ENCODE measurements at places on chromosomes 5 and 9.

DNA sequence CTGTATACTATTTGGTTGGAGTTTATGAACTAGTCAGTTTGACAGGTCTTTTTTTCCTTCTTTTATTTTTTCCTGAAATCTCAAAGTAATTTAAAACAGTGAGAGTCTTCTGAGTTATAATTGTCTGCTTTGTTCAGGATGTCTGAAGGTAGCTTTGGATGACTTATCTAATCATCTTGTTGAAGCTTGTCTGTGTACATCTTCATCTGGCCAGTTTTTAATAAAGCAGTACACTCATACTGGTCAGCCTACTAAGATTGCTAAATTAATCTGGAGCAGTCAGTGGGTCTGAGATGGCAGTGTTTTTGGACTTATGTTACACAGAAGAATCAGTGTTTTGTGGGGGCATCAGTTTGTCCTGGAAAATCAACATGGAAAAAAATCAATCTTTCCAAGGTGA lies 482.4 kb downstream of the CDH10 start:
- DNase-seq: no peak

- DNase-seq: no peak
These were observed 33.4 kb upstream of the NCS1 start for GRCh38 chr9:130138791-130139190.

DNA sequence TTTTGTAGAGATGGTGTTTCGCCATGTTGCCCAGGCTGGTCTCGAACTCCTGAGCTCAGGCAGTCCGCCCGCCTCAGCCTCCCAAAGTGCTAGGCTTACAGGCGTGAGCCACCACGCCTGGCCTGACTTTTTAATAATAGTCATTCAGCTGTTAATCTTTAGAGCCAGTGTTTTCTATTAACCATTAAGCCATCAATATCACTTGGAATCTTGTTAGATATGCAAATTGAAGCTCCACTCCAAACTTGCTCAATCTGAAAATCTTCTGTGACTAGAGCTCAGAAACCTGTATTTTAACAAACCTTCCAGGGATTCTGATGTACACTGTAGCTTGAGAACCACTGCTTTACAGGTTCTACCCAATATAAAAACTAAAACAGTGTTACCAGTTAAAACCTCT lies 113.5 kb downstream of the CDC42SE2 start:
- DNase-seq: no peak

DNA sequence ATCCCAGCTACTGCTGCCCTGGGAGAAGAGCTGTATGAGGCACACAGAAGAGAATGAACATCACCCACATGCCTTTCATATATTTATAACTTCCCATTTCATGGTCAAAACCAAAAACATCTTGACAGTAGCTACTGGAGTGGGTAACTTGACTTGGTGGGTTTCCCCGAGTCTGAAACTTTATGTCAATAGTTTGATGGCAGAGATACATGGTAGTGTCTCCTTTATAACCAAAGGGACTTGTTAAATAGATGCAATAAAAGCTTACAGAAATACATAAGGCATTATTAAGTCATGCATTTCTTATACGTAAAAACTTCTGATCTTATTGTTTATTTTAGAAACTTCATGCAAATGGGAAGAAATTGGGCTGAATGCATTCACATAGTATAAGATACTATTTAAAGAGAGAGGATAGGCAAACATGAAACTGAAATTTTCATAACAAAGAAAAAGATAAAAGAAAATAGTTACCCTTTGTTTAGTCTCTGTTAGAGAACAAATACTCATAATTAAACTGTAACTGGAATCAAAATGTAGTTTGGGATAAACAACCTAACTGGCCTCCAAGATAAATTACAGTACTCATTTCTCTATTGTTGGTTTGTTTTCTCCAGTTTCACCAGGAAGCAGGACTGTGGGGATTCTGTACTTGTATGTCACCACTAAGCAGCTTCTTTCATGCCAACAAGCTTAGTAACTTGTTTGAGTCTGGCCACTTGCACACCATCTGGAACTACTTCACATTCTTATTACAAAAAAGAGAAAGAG lies 459.3 kb upstream of the MEF2C start:
- DNase-seq: no peak

DNA sequence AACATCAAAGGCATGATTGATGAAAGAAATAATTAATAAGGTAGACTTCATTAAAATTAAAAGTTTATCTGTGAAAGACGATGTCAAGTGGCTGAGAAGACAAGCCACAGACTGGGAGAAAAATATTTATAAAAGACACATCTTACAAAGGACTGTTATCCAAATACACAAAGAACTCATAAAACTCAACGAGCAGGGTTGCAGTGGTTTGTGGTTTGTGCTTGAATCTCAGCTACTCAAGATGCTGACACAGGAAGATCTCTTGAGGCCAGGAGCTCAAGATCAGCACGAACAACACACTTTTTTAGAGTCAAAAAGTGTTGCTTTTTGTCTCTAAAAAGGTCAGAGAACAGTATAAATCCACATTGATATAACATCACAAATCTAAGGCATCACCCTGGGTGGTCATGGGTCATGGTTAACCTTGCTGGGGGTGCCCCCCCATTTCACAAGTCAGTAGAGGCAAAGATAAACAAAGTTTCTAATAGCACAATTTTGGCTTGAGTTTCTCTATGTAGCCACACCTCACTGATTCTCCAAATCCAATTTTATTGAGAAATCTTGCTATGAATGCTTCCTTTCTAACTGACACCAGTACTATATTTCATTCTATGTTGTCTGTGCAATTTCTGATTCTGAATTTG lies 342.9 kb upstream of the RPS23 start:
- DNase-seq: no peak

DNA sequence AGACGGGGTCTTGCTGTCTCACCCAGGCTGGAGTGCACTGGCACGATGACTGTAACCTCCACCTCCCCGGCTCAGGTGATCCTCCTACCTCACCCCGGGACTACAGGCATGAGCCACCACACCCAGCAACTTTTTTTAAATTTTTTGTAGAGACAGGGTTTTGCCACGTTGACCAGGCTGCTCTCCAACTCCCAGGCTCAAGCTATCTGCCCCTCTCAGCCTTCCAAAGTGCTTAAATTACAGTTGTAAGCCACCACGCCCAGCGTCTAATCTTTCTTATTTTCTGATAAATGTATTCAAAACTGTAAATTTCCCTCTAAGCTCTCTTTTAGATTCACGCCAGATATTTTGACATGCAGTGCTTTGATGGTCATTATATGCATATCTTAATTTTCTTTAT lies 10.3 kb downstream of the FRRS1L start:
- DNase-seq: no peak

- no peak for DNase-seq
These were observed 65.5 kb upstream of the DMRT3 start for GRCh38 chr9:911005-911404.

DNA sequence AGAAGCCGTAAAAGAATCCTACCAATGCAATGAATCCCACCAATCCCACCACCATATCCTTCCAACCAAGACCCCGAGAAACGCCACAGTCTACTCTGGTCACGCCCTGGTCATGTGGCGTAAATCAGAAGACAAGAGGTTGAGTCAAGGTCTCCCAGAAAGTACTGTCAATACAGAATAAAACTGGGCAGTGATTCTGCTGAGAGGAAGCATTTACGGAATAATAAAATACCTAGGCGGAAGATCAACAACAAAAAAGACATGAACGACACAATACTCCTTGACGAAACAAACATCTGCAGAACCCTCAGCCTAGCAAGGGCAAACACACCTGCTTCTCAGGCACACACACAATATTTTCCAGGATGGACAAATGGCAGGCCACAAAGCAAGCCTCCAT lies 62.8 kb downstream of the GOLM1 start:
- no peak for DNase-seq

- no peak for DNase-seq
These were observed 303.8 kb downstream of the EDIL3 start for GRCh38 chr5:84080908-84081307.

- DNase-seq: no peak
These were observed 1317.4 kb upstream of the CDH9 start for GRCh38 chr5:28355831-28356230.

GRCh38 chr5:74934949-74935751 lies 69.0 kb upstream of the FAM169A start:
- no peak for DNase-seq

GRCh38 chr9:36928670-36929349 lies 105.3 kb downstream of the PAX5 start:
- no peak for DNase-seq

- no peak for DNase-seq
These were observed 20.1 kb upstream of the CKMT2 start for GRCh38 chr5:81213070-81213469.

DNA sequence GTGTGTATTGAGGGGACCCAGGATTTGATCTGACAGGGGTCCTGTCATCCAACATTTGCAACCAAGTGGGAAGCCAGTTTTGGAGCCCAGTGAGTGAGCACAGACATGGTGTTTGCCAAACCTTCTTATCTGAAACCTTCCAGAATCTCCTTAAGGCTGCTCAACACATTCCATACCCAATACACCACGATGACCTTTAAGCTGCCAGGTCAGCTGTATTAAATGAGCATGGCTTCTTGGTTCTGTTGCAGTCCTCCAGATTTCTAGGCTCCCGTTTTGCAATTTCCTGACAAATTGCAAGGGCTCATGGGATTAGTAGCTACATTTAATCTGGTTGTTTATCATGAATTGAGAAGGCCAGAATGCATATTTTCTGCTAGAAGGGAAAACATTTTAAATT lies 124.2 kb upstream of the ATP10B start:
- no peak for DNase-seq

DNA sequence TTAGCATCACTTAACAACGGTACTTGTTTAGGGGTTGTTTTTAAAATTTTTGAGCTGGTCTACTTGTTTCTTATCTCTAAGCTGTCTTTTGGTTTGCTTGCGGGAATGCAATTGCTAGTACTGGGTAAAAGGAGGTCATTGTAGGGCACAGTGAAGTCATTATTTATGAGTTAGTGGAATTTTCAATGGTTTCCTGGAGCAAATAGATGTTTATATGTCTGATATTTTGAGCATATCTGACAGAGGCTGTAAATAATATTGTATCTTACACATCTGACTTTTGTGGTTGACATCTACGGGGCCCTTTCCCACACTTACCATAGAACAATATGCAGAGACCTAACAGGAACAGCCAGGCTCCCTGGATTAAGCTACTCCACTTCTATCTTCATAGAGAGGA lies 90.4 kb upstream of the IL6ST start:
- no peak for DNase-seq

GRCh38 chr9:119959846-119960545 lies 590.8 kb upstream of the BRINP1 start:
- no peak for DNase-seq

DNA sequence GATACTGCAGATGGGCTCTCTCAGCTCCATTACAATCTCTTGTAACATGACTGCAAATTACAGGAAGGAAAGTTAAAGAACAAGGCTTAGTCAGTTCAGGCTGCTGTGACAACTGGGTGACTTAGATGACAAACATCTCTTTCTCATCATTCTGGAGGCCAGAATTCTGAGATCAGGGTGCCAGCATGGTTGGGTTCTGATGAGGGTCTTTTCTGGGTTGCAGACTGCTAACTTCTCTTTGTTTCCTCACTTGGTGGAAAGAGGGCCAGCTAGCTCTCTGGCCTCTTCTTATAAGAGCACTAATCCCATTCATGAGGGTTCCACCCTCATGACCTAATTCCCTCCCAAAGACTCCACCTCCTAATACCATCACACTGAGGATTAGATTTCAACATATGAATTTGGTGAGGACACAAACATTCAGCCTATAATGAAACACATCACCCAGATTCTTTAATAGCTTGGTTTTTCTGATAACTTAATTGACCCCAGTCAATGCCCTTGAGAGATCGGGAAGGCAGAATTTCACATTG lies 73.6 kb upstream of the MAMDC2 start:
- DNase-seq: no peak

DNA sequence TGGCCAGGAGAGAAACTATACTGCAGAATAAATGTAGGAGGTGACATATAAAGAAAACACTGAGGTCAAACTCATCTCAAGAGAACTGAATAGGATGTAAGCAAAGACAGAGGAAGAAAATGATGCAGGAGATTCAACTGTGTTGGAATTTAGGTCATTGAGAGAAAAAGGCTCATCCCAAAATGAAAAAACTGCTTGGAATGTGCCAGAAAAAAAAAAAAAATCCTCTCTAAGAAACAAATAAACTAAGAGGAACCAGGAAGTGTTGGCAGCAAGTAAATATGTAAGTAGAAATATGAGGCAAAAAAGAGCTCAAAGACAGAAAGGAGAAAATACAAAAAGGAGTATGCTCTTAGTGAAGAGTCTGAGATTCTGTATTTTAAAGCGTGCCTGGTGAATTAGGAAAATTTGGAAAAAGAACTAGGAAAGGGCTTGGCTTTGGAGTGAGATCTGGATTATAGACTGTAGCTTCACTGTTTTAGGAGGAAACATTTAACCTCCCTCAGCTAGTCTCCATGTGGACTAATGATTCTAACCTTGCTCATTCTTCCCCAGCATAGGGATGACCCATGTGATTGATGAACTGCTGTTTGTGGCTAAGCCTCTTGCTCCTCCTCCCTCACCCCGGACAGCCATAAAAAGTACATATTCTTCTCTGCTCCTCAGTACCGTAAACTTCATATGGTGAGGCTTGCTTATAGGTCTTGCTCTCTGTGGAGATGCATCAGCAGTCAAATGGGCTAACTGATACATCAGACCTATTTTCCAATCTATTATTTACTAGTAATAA lies 185.6 kb upstream of the POU5F2 start:
- DNase-seq: no peak

DNA sequence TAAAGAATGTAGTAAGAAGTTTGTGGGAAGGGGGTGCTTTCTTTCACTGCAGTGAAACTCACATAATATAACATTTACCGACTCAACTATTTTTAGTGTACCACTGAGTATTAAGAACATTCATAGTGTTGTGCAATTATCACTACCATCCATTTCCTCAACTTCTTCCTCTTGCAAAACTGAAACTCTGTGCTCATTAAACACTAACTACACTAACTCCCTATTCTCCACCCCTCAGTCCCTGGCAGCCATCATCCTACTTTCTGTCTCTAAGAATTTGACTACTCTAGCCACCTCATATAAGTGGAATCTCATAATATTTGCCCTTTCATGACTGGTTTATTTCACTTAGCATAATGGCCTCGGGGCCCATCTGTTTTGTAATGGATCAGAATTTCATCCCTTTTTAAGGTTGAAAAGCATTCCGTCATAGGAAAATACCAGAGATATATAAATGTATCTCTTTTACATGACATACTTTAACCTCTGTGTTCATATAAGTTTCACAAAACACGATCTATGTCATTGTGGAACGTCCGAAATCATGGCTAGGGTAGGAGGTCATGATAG lies 56.3 kb upstream of the DIRAS2 start:
- no peak for DNase-seq

DNA sequence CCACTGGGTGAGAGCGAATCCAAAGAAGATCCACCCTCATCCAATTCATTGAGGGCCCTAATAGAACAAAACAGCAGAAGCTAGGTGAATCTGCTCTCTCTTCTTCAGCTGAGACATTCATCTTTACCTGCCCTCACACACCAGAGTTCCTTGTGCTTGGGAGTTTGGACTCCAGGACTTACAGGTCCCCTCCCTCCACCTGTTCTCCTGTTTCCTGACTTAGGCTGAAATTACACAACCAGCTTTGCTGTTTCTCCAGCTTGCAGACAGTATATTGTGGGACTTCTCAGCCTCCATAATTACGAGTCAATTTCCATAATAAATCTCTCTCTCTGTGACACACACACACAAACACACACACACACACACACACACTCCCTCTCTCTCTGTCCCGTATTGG lies 19.1 kb downstream of the TMEM171 start:
- no peak for DNase-seq

GRCh38 chr5:36820900-36821299 lies 55.7 kb upstream of the NIPBL start:
- DNase-seq: no peak

- no peak for DNase-seq
These were observed 66.6 kb downstream of the SH3TC2 start for GRCh38 chr5:148996270-148996669.

GRCh38 chr9:88477300-88477751 lies 57.7 kb upstream of the NXNL2 start:
- DNase-seq: no peak

Data from T follicular helper cell (primary cell).